ENCODE measurements at places on chromosomes 3 and 15. TPM values are rescaled to one million over a fixed set of nuclear protein-coding genes. Genes with fewer than 3 reads are reported as not detected.

DNA sequence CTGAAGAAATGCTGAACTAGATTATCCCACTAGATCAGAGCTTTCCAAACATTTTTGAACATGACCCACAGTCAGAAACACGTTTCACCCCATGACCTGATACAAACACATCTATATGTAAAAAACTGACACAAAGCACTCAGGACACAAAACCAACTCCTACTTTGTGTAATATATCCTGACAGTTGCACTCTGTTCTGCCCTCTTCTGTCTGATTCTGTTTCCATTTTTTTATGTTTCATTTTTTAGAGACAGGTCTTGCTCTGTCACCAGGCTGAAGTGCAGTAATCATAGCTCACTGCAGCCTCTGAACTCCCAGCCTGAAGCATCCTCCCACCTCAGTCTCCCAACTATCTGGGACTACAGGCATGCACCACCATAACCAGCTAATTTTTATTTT lies 15.8 kb upstream of the RFTN1 start:
- DNase-seq: no peak

GRCh38 chr3:146200461-146201220 lies 39.7 kb upstream of the PLOD2 start:
- DNase-seq: no peak

ZNF501 gene
- 4.2 TPM for total RNA-seq

DNA sequence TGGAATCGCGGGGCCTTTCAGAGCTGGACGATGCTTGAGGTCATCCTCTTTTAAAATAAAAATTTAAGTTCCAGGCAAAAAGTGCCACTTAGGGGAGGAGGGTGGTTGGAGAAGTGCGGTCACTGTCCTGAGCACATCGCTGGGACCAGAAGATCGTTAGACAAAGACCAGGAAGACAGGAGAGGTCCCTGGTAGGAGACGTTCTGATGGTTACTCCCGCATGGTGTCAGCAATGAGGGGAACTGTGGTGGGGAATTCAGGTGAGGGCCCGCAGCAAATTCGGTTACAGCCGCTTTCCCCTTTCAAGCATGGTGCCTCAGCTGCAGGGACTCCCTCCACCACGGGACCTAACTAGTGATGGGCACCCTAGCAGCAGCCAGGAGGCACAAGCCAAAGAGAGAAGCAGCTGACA lies 1.0 kb upstream of the ISY1 start:
- peak; percentile 13 for DNase-seq

- DNase-seq: no peak
Measured at GRCh38 chr3:149442851-149443544, 31.5 kb upstream of the TM4SF4 start.

DNA sequence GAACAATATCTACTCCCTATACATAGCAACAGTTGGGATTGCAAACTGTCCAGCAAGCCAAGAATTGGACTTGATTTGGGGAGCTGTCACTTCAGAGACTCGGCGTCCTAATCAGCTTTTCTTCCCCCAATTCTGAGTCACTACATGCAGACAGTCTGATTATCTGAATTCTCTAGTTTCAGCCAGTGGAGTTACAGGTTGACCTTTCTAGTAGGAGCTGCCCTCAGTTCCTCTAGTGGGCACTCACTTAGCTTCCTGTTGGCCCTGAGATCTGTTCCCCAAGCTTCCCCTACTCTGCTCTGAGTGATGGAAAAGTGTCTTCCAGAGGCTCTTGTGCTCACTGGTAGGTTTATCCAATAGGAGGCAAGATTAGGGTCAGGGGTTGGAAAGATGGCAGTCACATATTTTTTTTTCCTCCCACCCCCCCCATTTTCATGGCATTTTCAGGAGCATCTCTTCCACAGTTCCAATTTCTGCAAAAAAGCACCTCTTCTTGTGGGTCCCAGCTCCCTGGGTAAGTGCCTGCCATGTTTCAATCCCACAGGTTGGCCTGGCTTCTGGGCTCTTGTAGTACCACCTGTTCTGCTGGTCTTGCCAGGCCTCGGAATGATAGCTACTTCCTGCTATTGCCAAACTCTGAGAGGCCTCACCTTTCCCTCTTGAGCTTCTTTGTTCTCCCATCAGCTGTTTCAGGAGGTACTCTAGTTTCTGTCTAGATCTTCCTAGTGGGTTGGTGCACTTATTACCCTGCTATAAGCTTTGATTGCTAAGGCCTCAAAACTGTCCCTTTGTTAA lies 182.2 kb downstream of the RAP2B start:
- no peak for DNase-seq

GRCh38 chr3:10822708-10823515 lies 6.9 kb downstream of the SLC6A11 start:
- DNase-seq: no peak

DNA sequence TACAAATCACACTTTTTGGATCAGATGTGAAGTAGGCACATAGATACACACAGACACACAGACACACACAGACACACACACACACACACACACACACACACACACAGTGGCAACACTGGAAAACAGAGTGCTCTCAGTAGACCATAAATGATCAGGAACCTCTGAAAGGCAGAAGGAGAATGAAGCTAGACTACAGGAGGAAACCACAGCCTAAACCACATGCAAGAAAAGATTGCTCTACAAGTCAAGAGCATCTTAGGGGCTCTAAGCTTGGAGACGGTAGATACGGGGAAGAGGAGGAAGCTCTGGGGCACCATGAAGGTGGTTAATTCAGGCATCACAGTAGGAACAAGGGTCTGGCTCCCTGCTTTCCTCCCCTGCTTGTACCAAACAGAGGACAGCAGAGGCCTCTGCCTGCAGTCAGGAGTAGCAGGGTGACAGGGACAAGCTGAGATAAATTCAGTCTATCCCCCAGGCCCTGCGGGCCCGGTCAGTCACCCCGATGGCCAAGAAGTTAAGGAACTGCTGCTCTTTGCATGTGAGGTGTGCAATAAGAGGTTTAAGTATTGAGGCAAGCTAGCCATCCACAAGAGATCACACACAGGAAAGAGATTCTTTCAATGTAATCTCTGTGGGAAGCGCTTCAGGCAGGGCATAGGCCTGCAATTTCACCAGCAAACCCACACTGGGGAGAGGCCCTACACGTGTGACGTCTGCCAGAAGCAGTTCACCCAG lies 23.5 kb upstream of the ARPIN start:
- DNase-seq: no peak

DNA sequence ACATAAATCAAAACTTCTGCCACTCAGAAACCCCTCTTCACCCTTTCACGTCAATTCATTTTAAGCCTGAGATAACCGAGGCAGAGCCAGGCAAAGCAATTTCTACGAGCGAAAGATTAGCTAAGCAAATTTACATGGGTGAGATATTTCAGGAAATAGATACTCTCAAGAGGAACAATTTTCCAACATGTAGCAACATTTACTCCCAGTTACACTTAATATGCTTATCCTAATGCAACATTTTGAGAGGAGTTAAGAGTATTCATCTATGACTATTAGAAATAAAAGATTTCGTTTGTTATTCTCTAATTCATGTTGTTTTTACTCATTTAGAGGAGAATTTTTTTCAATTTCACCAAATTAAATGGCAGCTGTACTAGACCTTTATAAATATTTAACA lies 837 bp downstream of the TMC3 start:
- no peak for DNase-seq

DNA sequence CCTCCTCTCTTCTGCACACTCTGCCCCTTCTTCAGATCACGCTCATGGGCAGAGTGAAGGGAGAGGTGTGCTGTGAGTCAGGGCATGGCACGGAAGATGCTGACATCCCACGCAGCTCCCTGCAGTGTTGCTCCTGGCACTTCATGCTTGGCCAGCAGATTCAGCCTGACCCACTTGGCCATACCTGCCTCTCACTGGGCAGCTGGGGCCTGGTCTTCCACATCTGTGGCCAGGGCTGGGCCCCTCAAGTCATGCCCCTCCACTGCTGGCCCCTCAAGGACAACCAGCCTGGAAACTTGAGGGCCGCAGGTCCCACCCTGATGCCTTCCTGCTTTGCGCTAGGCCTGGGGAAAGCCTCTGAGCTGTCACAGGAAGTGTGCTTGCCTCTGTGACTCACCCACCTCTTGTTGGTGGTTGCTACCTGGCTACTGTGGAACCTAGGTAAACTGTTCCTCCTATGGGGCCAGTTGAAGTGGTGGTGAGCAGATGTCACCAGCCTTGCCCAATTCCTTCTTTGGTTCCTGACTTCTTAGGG lies 48.7 kb downstream of the BSN start:
- no peak for DNase-seq

DNA sequence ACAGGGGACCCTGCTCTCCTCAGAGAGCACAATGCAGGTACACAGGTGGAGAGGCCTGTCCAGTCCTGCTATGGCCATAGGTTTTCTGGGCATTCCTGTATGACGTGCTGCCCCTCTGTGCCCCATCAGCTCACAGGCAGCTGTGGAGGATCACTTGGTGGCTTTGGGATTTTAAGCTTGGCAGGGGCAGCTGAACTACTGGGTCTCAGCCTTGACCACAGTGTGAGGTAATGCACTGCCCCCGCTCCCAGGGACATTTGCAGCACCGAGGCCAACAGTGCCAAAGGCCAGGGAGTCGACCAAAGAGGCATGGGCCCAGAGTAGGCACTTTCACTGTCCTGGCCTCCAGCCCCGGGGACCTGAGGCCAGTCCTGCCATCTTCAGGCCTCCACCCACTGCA lies 46.2 kb downstream of the ZDHHC3 start:
- DNase-seq: no peak

GRCh38 chr15:59532770-59533379 lies 78.7 kb upstream of the GCNT3 start:
- DNase-seq: peak; percentile 48

GRCh38 chr3:50512131-50512530 lies 8.7 kb upstream of the CACNA2D2 start:
- no peak for DNase-seq

All from thyroid gland (tissue), 4 donors.